ENCODE measurements at places on chromosomes 6 and 20.

DNA sequence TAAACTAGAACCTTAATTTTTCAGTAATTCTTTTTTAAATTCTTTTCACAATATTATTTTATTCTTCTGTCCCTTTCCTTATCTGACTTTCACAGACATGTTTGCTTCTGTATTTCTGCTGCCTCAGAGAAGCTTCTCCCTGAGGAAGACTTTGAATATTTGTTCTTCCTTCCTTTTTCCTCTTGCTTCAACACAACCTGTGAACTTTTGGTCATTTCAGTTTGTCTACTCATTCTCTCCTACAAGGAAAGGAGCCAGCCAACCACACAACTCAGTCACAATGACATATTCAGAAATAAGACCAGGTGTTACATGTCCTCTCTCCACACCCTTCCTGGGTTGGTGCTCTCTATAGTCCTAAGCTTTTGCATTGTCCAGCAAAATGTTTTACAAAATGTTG lies 310.4 kb downstream of the TFAP2B start:
- no peak for DNase-seq

GRCh38 chr6:49606721-49607390 lies 29.8 kb downstream of the RHAG start:
- no peak for DNase-seq

DNA sequence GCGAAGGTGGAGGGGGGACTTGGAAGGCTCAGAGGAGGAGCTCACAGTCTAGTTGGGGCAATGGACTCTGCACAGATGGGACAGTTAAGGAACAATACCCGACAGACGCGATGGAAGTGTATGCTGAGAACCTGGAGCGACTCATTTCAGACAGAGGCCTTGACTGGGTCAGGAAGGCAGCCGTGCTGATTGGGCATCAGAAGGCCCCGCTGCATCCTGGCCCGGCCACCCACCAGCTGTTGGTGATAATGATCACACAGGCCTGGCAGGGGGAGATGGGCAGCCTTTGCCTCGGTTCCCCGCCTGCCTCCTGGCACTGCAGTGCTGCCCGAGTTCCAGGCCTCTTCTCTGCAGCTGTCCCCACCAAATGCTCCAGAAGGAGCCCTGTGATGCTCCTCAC lies 62.4 kb downstream of the MDGA1 start:
- no peak for DNase-seq

GRCh38 chr6:121479486-121480098 lies 44.1 kb downstream of the GJA1 start:
- DNase-seq, result no peak
